ENCODE measurements at places on chromosomes 6 and 20.

DNA sequence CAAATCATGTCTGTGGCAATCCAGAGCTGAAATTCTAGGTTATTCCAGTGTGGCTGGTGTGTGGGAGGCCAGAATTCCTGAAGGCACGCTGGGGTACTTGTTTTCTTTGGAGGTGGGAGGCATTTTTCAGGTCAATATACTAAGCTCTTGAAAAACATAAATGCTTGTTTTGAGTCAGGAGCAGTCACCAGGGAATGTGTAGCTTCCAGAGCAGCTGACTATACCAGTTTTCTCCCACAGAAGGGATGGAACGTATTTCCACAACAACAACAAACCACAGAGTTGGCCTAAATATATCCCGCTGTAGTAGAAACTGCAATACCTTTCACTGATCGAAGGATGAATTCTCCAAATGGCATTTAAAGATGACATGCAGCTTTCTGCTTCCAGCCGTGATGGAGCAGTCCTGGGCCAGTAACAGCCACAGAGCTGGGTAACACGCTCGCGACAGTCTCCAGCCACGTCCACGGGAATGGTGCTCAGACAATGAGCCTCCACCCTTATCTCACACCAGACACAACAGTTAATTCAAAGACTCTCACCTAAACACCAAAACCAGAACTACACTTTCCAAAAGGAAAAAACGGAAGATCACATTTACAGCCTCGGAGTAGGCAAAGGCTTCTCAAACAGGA lies 23.2 kb downstream of the CHRNA4 start:
- H3K36me3 ChIP-seq, result no peaks in the 10 kb centered on the region
- H3K27me3 ChIP-seq, result no peaks in the 10 kb centered on the region
- H3K4me1 ChIP-seq, result no peaks in the 10 kb centered on the region
- no peak overlapping the region for H3K27ac ChIP-seq
- no peak overlapping the region for H3K4me3 ChIP-seq

- H3K36me3 ChIP-seq, result no peaks in the 10 kb centered on the region
- H3K27me3 ChIP-seq, result no peaks in the 10 kb centered on the region
- no peak for DNase-seq
- peaks cover 17% of the 10 kb centered on the region for H3K4me1 ChIP-seq
- no peak overlapping the region for H3K4me3 ChIP-seq
- no peak overlapping the region for H3K27ac ChIP-seq
Observed at GRCh38 chr20:51368461-51369211, 173.9 kb downstream of the NFATC2 start.

- no peak for DNase-seq
- H3K4me3 ChIP-seq, result no peak overlapping the region
- no peaks in the 10 kb centered on the region for H3K27me3 ChIP-seq
- no peaks in the 10 kb centered on the region for H3K36me3 ChIP-seq
- H3K27ac ChIP-seq, result no peak overlapping the region
- no peaks in the 10 kb centered on the region for H3K4me1 ChIP-seq
Observed at GRCh38 chr6:40874495-40874894, 164.5 kb downstream of the UNC5CL start.

DNA sequence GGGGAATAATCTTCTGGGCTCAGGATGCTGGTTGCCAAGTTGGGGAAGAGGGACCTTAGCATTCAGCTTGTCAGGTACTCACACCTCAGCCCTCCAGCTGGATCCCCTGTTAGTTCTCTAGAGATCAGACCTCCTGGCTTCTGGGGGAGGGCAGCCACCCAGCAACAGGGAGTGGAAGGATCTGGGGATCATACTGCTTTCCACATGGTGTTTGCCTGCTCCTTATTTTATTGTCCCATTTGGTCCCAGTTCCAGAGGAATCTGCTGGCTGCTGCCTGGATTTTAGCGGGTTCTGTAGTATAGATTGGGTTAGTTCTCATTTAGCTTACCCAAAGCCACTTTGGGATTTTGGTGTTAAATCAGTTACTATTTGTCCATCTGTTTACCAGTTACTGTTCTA lies 29.3 kb downstream of the KAT14 start:
- H3K4me1 ChIP-seq, result no peaks in the 10 kb centered on the region
- no peak for DNase-seq
- peaks cover 14% of the 10 kb centered on the region for H3K36me3 ChIP-seq
- no peak overlapping the region for H3K27ac ChIP-seq

DNA sequence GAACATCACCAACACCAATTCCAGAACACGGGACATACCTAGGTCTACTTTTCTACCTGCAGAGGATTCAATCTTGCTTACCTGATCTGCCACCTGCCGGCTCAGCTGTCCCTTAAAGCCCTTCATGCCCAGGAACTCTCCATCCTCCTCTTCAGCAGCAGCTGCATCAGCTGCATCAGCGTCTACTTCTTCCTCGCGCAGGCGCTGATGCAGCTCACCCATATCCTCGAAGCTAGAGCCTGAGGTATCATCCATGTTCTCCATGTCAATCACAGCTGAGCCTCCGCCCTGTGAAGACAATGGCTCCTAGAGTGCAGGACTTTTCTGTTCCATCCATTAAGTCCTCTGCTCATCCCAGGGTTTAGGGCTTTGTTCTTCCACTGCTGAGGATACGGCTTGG lies 918 bp downstream of the YIPF3 start:
- DNase-seq, result no peak
- H3K27ac ChIP-seq, result no peak overlapping the region
- H3K4me1 ChIP-seq, result peaks cover 25% of the 10 kb centered on the region
- no peaks in the 10 kb centered on the region for H3K27me3 ChIP-seq
- peak overlapping the region; percentile 95 for H3K4me3 ChIP-seq

All from ascending aorta (tissue), 2 donors.